ENCODE measurements at places on chromosomes 11 and 22.

DNA sequence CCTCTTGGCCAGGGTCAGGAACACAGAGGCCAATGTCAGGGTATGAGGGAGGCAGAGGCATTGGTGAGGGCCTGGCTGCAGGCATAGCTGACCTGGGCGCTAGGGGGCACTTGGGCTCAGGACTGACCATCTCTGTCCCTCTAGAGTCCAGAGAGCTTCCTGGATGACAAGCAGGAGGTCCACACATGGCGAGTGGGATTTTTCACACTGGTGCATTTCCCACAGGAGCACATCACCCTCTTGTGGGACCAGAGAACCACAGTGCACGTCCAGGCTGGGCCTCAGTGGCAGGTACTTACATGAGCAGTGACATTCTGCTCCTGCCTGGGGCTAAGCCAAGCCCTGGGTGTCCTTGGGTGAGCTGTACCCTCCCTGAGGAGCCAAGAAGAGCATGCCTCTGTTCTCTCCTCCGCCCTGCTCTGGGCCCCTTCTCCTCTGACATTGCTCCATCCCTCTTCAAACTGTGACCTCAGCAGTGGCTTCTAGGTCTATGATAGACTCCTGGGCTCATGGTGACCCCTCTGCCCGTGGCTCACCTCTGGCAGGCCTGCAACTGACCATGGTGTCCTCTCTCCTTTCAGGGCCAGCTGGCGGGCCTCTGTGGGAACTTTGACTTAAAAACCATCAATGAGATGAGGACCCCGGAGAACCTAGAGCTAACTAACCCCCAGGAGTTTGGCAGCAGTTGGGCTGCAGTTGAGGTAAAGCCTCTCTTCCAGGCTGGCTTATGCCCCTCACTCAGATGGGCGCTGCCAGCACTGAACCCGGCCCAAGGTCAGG is 46.6 kb downstream of the OTOG start:
- DNase-seq: no peak

DNA sequence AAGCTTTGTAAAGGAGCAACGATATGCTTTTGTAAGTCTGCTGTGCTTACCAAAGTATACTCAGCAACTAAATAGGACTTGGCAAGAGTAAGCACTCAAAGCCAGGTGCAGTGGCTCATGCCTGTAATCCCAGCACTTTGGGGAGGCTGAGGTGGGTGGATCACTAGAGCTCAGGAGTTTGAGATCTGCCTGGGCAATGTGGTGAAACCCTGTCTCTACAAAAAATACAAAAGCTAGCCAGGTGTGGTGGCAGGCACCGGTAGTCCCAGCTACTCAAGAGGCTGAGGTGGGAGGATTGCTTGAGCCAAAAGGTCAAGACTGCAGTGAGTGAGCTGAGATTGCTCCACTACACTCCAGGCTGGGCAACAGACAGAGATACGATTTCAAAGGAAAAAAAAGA is 67.5 kb downstream of the PAK1 start:
- no peak for DNase-seq

DNA sequence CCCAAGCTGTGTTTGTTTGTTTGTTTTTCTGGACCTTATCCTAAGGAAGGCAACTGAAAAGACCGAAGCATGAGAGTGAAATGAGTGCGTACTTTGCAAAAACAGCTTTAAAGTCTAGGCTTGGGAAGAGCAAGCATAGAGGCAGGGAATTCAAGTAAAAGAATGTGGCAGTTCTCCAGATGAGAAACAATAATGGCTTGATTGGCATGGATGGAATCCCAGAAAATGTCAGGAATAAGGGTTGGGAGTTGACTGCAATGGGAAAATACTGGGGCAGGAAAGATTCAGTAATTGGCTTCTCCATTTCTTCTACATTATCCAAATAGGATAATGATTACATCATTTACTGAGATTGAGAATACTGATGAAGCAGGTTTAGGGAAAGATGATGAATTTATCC is 17.5 kb downstream of the SAAL1 start:
- DNase-seq: no peak

DNA sequence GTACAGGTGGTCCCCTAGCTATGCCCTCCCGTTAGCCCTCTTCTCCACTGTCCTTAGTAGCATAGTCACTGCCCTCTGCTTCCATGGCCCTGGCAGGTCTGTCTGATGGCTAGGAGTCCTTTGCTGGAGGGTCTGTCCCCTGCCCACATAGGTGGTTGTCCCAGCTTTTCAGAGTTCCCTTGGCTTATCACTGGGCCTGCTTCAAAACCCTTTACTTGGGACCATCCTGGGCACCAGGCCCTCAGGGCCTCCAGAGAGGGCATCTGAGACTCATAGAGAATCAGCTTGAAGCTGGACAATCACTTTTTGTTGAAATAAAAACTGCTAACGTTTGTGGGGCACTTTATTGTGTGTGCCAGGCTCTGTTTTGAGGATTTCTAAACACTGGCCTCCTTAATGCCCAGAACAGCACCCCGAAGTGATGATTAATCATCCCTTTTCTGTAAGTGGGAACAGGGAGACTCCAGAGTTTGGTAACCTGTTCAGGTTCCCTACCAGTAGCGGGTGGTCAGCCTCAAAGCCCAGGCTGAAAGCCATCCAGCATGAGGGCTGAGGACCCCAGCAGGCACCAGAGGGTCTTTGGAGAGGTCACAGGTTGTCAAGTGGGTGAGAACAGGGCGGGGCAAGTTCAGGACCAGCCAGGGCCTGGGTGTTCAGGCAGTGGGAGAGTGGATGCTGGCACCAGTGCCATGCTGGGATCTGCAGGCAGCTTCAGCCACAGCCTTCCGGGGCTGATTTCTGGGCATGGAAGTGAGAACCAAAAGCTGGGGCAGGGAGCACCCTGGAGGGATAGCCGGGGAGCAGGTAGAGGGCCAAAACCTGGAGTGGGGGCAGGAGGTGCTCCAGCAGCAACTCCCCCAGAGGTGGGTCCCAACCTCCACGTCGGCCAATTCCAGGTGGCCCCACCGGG is 495 bp upstream of the KCNK4 start:
- no peak for DNase-seq

DNA sequence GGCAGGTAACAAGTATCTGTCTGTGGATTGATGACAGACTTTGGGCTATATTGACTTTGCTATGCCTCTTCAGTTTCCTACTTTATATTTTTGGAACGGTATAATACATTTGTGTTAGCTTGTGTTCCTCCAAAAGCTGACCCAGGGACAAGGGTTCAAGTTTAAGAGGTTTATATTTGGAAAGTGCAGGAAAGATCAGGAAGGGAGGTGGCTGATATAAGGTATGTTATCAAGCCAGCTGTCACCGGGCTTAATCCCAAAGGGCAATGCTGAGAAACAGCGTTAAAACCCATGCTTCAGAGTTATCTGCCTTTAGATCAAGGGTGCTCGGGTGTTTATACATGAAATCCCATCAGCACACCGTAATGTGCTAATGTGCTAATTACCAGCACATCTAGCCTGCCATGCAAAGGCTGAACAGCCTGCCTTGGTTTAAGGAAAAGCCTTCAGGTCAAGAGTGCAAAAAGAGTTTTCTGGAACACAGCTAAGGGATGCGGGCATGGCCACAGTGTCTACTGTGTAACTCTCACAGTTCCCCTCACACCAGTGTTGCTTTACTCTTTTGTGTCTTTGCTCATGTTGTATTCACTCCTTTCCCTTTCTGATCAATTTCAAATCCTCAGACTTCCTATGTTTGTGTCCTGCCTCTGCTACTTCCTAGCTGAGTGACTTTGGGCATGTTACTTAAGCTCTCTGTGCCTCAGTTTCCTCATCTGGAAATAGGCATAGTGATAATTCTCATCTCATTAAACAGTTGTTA is 77.5 kb downstream of the BDNF start:
- DNase-seq: no peak

- no peak for DNase-seq
These were observed 816.3 kb downstream of the BRD1 start for GRCh38 chr22:49011379-49011768.

DNA sequence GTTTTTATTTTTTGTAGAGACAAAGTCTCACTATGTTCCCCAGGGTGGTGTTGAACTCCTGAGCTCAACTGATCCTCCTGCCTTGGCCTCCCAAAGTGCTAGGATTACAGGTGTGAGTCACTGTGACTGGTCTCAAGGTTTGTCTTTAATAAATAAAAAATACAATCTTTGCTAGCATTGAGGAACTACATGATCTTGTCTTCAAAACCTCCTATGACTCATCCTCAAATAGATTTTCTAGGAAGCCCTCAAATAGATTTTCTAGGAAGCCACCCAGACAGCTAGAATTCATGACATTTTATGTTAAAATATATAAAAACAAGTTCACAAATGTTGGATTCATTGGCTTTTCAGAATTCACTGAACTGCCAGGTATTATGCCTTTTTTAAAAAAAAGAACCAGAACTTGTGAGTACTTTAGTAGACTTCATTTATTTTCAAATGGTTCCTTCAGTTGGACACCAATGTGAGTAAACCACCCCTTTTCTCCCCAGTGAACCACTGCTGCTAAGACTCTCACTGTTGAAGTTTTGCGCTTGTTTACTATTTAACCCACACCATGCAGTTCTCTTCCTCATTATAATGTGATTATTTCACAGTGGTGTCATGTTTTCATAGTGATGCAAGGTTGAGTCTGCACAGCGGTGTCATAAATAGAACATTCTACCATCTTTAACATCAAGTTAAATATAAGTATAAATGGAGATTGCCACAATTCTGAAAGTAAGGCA is 303.9 kb downstream of the CASP12 start:
- no peak for DNase-seq

DNA sequence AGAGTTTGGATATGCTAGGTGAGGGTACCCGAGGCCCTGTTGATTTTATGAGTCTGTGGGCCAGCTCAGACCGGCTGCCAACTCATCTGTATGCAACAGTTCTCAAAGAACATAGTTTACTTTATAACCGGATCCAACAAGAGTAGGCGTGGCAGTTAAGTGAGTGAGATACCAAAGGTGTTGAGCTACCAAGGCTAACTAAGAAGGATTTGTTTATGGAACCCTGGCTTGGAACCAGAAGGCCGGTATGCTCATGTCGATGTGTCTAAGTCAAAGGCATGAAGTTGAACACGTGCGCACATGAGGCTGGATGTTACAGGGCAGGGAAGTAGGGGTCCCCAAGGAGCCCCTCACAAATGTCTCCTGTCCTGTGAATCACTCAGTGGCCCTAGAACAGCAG is at the start of gene KCNJ1:
Gene KCNJ1, minus strand, starts transcription at position 20 of the 400 bp plus-strand sequence. CDS start 27,053 bp downstream, outside the sequence.
- no peak for DNase-seq

DNA sequence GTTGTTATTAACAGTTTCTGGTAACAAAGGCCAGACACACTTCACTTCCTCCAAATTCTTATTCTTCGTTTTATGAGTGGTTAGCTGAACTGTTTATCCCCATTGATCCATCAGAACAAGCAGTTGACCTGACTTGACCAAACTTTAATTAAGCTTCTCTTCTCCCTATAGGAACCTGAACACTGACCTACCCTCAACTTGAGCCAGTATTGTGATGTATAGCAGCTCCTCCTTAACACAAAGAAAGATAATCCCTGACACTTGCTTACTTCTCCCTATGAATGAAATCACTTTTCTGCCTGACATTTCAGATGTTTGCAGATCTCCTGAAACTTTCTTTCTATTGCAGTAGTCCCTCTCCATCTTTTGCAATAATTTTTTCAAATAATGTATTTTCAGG is 41.9 kb downstream of the ANO5 start:
- no peak for DNase-seq

- DNase-seq: peak; percentile 46
These were observed 1.1 kb upstream of the GNB1L start for GRCh38 chr22:19855504-19856409.

DNA sequence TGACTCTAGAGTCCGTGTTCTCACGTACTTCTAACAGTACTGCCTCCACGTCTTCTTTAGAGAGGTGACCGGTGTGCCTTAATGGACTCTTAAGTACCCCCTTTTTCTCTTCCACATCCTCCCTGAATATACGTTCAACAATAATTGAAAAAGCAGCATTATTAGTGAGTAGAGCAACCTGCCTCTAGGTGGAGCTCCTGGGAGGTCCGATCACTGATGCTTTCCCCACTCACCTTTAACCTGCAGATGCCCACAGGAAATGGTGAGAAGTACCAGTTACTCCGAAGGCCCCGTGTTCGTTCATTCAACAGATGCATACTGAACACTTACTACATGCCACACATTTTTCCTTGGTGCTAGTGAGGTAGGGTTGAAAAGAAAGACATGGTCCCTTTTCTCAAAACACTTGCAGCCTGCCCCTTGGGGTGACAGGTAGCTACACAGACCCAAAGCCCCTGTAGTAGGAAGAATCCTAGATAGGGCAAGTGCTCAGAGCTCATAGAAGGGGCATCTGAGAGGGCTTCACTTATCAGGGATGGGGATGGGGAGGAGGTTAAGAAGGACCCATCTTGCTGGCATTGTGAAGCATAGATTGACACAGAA is 72.7 kb downstream of the FEZ1 start:
- no peak for DNase-seq

- DNase-seq: no peak
These were observed 160.4 kb downstream of the ATG16L2 start for GRCh38 chr11:72974487-72975205.

GRCh38 chr11:109027851-109028250 is 363.0 kb downstream of the DDX10 start:
- DNase-seq: no peak

DNA sequence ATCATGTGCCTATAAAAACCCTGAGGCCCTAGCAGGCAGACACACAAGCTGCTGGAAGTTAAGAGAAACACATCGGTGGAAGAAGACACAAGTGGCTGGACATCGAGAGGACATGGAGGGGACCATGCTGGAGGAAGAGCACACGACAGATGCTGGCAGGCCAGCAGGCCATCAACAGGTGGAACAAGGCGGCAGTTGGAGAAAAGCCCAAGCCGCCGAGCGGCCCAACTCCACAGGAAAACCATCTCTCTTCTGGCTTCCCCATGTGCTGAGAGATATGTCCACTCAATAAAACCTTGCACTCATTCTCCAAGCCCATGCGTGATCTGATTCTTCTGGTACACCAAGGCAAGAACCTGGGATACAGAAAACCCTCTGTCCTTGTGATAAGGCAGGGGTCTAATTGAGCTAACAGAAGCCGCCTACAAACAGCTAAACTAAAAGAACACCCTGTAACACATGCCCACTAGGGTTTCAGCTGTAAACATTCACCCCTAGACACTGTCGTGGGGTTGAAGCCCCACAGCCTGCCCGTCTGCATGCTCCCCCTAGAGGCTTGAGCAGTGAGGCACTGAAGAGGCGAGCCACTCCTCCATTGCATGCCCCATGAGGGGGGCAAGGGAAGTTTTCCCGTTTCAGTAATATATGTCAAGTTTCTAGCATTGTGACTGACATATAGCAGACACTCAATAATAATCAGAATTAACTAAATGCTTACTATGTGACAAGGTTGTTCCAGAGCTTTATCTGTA is 39.0 kb upstream of the MMP20 start:
- no peak for DNase-seq

- DNase-seq: no peak
These were observed 138.4 kb upstream of the CADM1 start for GRCh38 chr11:115642660-115643059.

DNA sequence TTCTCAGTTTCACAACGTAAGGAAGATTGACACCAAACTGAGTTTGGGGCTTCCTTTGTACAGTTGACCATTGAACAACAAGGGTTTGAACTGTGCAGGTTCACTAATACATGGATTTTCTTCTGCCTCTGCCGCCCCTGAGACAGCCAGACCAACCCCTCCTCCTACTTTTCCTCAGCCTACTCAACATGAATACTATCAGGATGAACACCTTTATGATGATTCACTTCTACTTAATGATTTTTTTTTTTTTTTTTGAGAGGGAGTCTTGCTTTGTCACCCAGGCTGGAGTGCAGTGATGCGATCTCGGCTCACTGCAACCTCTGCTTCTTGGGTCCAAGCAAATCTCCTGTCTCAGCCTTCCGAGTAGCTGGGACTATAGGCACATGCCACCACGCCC is 14.6 kb downstream of the RBM4 start:
- no peak for DNase-seq

GRCh38 chr22:35542157-35542938 is 1.7 kb downstream of the RASD2 start:
- DNase-seq: no peak

GRCh38 chr11:75072582-75072981 is 24.1 kb downstream of the OR2AT4 start:
- DNase-seq: no peak

Measured in pancreas (tissue), 10 donors.